ENCODE measurements at places on chromosomes 6 and 20.

DNA sequence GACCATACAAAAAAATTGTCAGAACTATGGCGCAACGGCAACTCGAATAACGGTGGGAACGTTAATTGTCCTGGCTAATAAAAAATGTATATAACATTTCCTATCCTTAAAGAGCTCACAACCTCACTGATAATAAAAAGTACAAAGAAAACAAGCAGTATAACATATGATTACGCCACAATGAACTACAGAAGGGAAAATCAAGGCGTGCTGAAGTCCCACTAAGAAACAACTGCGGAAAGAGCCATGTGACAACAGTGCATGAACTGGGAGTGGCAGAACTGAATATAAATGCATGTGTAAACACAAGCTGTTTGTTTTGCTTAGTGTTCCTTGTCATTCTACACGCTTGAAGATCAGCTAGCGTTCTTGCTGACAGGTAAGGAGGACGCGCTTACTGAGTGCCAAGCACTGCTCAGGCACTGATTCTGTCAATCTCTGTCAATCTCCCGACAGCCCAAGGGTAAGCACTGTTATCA lies 466 bp upstream of the PSMB1 start:
- DNase-seq = no peak

DNA sequence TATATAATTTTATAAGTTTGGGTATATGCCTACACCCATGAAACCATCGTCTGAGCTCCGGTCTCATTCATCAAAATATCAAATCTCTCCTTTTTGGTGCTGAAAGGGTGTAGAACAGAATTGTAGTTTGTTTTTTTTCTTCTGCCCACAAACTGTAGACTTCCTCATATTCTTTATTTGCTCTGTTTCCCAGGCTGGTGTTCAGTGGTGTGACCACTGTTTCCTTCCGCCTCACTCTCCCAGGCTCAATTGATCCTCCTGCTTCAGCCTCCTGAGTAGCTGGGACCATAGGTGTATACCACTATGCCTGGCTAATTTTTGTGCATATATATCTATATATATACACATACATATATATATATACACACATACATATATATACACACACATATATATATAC lies 139.6 kb upstream of the HCRTR2 start:
- DNase-seq = no peak

DNA sequence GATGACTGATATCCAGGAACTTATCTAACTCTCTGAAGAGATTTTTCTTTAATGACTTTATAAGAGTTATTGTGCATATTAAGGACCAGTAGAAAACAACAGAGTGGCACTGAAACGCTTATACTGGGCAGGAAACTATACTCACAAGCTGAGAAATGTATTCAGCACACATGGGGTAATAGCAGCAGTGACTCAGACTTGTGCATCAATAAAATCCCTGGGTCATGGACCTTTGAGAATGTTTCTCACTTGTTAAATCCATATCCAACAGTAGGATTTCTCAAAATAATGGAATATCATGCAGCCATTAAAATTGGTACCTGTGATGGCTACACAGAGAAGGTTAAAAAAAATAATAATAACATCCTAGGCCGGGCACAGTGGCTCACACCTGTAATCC lies 219.5 kb downstream of the BTBD9 start:
- DNase-seq = no peak

GRCh38 chr20:33305589-33306057 lies 22.6 kb downstream of the BPIFB1 start:
- no peak for DNase-seq

DNA sequence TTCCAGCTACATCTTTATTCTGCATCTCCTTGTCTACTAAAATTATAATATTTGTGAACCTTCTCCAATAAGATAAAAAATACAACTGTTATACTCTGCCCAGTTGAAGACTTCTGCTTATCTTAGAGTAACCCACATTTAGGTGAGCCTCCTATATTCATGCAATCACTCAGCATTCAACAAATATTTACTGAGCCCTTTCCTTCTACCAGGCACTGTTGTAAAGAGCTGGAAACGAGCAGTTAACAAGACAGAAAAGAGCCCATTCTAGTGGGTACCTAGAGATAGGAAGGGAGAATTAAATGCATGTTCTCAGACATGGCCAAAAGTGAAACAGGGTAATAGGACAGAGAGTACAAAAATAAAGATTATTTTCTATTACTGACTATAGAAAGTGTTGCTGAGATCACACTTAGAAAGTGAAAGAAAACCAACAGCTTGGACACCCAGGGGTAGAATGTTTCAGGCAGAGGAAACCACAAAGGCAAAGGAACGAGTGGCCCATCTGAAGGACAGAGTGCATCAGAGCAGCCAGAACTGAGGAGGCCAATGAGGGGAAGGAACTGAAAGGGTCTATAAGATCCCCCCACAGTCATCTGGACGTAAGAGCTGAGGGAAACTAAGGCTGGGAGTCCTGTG lies 50.8 kb upstream of the SMLR1 start:
- no peak for DNase-seq

GRCh38 chr6:116329156-116329555 lies 41.6 kb upstream of the DSE start:
- DNase-seq = no peak

DNA sequence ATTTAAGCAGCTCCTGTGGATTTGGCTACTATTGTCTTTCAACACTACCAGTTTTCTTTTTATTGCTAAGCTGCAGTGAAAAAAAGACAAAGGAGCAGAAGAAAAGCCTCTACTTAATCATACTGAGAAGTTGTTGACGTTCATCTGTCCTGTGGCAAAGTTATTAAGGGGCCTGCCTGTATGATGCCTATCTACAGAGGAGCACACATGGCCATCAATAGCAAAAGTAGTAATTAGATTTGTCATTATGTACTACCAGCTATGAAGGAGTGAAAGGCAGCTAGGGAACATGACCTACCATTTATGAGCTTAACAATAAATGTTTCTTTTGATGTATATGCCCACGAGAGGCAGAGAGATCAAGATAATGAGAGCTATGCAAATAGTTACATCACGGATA lies 620.9 kb downstream of the PHF3 start:
- no peak for DNase-seq

GRCh38 chr20:48799328-48800105 lies 28.3 kb downstream of the PREX1 start:
- DNase-seq = no peak

- DNase-seq = no peak
Observed at GRCh38 chr6:102298051-102298450, 904.5 kb downstream of the GRIK2 start.

DNA sequence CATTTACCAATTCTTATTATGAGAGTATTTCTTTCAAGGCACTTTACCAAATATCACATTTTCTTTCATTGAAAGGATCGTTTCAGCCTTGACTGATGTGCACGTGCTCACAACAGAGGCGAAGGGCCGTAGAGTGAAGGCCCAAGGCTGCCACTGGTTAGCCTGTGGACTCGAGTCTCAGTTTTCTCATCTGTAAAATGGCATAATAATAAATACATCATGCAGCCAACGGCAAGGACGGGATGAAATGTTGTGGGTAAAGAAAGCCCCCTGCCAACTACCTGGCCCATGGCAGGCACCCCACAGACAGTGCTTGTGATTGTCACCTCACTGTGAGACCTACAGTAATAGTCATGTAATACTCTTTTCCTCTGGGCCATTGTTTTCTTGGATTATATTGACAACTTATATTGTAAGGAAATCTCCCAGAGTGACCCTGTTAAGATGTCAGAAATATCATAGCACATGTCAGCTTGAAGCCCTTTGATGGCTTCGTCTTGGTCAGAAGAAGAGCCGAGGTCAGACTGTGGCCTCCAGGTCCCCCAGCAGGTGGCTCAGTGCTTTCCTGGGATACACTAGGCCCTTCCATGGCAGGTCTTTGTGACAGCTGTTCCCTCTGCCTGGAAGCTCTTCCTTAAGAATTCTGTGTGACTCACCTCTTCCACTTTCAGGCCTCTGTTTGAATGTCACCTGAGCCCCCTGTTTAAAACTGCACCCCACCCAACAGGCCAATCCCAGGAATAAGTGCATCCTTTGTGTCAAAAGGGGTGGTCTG lies 36.3 kb downstream of the FAM50B start:
- no peak for DNase-seq

DNA sequence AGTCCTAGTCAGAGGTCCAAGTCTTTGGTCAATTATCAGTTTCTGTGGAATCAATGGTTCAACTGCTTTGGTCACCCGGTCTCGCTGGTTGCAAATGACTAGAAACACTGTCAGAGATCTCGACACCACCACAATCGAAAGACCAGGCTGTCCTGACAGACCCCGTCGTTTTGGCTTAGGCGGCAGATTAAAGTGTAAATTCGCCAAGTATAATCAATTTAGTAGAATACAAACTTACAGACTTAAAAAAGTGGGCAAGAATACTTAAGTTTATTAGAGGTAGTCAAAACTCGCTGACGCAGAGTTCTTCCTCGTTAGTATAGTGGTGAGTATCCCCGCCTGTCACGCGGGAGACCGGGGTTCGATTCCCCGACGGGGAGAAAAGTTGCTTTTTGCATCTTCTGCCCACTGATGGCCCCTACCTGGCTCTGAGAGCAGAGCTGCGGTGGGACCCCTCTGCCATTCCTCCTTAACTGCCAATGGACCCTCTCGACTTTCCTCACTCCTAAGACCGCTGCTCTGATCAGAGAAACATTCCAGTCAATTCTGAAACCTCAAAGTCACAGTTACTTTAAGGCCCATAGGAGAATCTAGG lies 30.6 kb upstream of the ZNF184 start:
- DNase-seq = peak; percentile 87

GRCh38 chr20:40304119-40304613 lies 384.9 kb downstream of the MAFB start:
- no peak for DNase-seq

- no peak for DNase-seq
Observed at GRCh38 chr20:15616626-15617025, 956.6 kb downstream of the KIF16B start.

DNA sequence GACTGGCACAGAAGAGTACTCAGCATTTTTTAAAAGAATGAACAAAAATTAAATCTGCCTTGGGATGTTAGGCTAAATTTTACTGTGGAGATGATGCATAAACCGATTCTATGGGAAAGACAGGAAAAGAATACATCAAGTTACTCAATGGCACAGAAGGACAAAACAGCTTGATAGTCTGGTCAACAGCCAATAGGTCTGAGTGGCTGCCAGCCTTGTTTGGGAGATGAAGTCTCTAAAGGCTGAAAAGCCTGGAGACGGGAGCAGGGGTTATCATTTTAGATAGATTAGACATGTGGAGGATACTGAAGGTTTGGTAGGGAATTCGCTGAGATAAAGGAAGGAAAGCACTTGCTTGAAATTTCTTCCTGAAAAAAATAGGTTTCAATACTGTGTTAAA lies 56.3 kb upstream of the LAMA2 start:
- DNase-seq = no peak

DNA sequence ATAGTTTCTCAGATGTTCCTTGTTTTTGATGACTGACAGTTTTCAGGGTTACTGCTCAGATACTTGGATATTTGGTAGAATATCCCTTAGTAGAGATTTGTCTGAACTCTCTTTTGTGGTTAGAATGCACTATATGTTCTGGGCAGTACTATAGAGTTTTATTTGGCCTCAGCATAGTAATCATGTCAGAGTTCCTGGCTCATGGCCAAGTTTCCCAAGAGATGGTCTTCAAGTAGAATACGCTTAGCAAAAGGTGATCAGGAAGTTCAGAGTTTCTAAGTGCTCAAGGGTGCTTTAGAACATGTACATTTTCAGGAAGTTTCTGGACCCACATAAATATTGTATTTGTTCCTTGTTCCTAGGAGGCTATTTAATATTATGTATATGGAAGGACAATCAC lies 1209.7 kb upstream of the GJE1 start:
- DNase-seq = no peak

DNA sequence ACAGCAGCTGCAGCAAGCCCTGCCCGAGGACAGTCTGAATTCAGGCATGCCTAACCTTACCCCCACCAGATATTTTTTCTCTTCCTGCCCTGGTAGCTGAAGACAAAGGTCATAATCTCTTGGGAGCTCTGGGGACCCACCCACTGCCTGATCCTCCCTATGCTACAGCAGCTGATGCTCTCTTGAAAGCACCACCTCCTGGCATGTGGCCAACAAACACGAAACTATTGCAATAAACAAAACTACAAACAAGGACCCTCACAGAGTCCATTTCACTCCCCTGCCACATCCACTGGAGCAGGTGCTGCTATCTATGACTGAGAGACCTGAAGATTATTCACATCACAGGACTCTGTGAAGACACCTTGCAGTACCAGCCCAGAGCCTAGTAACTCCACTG lies 238.5 kb upstream of the HS3ST5 start:
- DNase-seq = no peak

GRCh38 chr20:49791165-49791564 lies 21.5 kb upstream of the SLC9A8 start:
- no peak for DNase-seq

DNA sequence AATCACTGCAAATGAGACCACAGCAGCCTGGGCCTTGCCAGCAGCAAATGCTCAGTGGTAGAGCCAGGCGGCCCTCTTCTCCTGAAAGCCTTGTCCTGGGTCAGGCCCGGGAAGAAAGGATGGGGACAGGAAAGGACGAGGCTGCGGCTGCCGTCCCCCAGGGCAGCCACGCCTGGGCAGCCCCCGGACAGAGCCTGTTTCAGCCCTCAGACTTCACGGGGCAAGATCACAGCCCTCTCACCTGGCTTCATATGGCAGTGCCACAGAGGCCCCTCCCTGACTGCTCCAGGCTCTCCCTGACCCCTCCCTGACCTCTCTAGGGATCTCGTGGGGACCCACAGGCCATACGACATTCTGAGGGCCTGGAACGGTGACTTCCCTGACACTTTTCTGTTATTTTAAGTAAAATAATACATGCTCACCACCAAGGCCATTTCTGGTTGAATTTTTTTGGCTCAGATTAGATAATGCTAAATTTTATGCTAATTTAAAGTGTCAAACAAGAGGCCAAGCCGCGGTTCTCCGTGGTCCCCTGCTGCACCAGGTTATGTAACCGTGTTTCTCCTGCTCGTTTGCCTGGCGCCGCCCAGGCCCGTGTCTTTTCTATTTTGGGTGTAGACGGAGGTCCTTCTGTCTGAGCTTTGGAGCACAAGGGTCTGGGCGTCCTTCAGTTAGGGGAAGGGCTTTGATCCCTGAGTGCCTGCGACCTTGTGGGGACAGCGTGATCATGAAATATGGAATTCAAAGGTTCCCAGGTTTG lies 59.9 kb upstream of the BHLHE23 start:
- DNase-seq = no peak

- no peak for DNase-seq
Observed at GRCh38 chr6:160431226-160431625, 83.0 kb downstream of the SLC22A3 start.

GRCh38 chr6:155261111-155261900 lies 2.5 kb upstream of the CLDN20 start:
- DNase-seq = no peak

- DNase-seq = no peak
Observed at GRCh38 chr20:62119115-62119514, 3.2 kb upstream of the LSM14B start.

GRCh38 chr20:44646023-44646640 lies 5.4 kb downstream of the ADA start:
- DNase-seq = no peak

All from activated CD4-positive, alpha-beta T cell treated with anti-CD3 and anti-CD28 coated beads, Interleukin-2, amount 50 U/mL, for 48 hours (primary cell).